Thyroid gland (tissue), 4 donors: ENCODE measurements at places on chromosomes 11 and 22. TPM values are rescaled to one million over a fixed set of nuclear protein-coding genes. Genes with fewer than 3 reads are reported as not detected.

DNA sequence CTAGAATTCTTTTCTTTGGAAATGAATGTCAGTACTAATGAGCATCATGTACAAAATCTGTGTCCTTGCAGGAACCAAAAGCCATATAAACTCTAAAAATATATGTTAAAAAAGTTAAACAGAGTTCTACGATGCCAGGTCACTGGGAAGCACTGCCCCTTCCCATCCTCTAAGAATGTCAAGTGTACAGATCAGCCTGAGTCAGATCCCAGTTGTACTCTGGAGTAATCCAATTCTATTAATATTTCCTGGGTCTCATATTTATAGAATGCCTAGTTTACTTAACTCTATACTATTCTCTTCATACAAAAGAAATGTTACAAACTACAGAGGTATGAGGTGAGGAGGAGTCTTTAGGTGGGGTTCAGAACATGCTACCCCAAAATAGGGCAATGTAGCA lies 460.1 kb downstream of the DLG2 start:
- no peak for DNase-seq
- no peak overlapping the region for H3K4me3 ChIP-seq
- H3K36me3 ChIP-seq = no peaks in the 10 kb centered on the region
- H3K4me1 ChIP-seq = no peaks in the 10 kb centered on the region
- no peaks in the 10 kb centered on the region for H3K27me3 ChIP-seq
- H3K27ac ChIP-seq = no peak overlapping the region

GRCh38 chr11:61626580-61627380 lies 45.9 kb upstream of the SYT7 start:
- H3K27ac ChIP-seq = peak overlapping the region; percentile 66
- peak; percentile 86 for DNase-seq
- H3K27me3 ChIP-seq = no peaks in the 10 kb centered on the region
- H3K4me3 ChIP-seq = no peak overlapping the region

DNA sequence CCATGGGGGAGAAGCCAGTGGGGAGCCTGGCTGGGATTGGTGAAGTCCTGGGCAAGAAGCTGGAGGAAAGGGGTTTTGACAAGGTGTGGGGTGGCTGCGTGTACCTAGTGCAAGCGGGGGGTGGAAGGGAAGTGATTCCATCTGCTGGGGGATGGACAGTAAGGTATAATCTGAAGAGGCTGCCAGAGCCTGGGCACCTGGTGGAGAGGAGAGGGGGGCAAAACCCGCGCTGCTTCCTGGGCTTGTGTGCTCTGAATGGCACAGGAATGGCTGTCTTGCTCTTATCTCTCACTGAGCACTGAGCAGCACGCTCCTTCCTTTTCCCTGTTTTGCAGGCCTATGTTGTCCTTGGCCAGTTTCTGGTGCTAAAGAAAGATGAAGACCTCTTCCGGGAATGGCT lies 988 bp downstream of the BANF1 start:
- H3K4me3 ChIP-seq = no peak overlapping the region
- H3K27me3 ChIP-seq = no peaks in the 10 kb centered on the region
- H3K27ac ChIP-seq = peak overlapping the region; percentile 89

CRYBB3 gene
- total RNA-seq = not detected

AMPD3 gene
- 10.8 TPM for total RNA-seq

SPTBN2 gene
- 1.6 TPM for total RNA-seq

DNA sequence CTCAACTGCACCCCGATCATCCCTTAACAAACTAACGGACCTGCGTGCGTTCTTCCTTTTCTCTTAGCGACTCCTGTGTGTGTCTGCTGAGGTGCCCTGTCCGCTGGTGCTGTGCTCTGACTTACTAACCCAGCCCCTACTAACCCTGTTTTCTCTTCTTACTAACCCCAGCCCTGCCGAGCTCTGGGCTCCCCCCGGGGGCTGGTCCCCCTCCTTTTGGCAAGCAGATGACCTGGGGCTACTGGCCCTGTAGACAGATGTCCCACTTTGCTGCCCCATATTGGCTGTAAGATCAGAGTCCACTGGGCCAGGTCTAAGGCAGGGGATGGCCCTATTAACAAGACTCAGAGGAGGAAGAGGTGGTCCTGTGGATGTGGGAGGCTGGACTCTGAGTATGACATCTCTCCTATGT lies 14.7 kb downstream of the MIAT start:
- no peaks in the 10 kb centered on the region for H3K27me3 ChIP-seq
- no peak for DNase-seq
- H3K36me3 ChIP-seq = no peaks in the 10 kb centered on the region
- peaks cover 19% of the 10 kb centered on the region for H3K4me1 ChIP-seq
- no peak overlapping the region for H3K4me3 ChIP-seq

SAA4 gene
- total RNA-seq = not detected

ART1 gene
- total RNA-seq = not detected

LRRC56 gene
- total RNA-seq = 2.6 TPM

DNA sequence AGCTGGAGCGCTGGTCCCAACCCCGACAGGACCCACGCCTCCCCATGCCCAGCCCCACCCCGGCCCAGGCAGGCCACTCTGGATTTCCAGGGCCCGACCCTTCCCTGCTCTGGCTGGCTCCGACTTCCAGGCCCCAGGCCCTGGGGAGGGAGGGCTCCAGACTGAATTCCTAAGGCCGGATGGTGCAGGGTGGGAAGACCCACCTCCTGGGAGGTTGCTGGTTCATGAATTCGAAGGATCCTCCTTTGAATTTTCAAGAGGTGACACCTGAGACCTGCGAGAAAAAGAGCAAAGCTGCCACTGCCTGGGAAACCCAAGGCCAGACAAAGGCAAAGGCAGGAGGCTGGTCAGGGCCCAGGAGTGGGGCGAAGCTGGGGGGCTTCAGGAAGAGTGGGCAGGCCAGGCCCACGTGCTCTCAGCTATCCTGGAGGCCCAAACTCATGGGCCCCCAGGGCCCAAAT lies 47.0 kb upstream of the LINC01488 start:
- H3K4me1 ChIP-seq = no peaks in the 10 kb centered on the region
- H3K27ac ChIP-seq = no peak overlapping the region
- no peaks in the 10 kb centered on the region for H3K27me3 ChIP-seq
- no peak for DNase-seq
- no peak overlapping the region for H3K4me3 ChIP-seq

DNA sequence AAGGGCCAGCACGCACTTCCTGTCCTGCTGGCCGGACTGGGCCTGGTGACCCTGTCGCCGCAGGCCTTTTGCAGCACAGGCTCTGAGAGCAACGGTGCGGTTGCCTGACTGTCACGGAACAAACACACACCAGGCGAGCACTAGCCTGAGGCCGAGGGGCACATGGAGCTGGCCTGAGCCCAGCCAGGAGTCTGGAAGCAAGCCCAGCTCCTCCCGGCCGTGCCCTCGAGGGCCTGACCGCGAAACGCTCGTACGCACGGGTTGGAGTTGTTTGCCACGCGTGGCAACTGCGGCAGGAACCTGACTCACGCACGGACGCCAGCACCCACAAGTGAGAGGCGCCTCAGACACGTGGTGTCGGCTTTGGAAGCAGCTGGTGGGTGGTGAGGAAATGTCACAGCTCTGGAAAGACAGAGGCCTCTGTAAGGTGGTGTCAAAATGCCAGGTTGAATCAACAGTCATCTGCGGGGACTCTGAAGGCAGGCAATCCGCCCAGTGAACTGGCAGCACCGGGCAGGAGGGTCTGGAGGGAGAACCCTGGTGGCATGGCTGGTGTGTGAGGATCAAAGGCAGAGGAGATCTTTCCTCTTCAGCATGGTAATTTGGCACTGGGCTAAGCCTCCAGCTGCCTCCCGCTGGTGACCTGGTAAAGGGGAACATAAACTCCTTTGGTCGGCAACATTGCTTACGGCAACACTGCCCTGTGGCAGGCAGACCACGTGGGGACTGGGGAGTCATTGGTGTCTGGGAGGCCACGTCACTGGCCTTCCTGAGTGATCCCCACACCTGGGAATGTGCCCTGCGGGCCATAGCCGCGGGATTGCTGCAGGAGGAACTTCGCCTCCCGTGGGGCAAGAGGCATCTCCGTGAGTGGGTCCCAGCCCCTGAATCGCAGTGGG lies 15.3 kb upstream of the IL17REL start:
- H3K27ac ChIP-seq = no peak overlapping the region
- peak; percentile 87 for DNase-seq
- H3K4me3 ChIP-seq = no peak overlapping the region
- H3K36me3 ChIP-seq = no peaks in the 10 kb centered on the region
- H3K27me3 ChIP-seq = no peaks in the 10 kb centered on the region
- H3K4me1 ChIP-seq = peaks cover 9% of the 10 kb centered on the region

FZD4 gene
- 59.9 TPM for total RNA-seq

- H3K36me3 ChIP-seq = no peaks in the 10 kb centered on the region
- H3K4me3 ChIP-seq = no peak overlapping the region
- no peaks in the 10 kb centered on the region for H3K27me3 ChIP-seq
- H3K4me1 ChIP-seq = no peaks in the 10 kb centered on the region
- H3K27ac ChIP-seq = no peak overlapping the region
Observed at GRCh38 chr11:135036488-135037297, 624.7 kb upstream of the B3GAT1 start.

HORMAD2 gene
- total RNA-seq = not detected

OR2AG1 gene
- not detected for total RNA-seq

- no peaks in the 10 kb centered on the region for H3K36me3 ChIP-seq
- no peaks in the 10 kb centered on the region for H3K27me3 ChIP-seq
- no peak overlapping the region for H3K27ac ChIP-seq
- H3K4me1 ChIP-seq = no peaks in the 10 kb centered on the region
- DNase-seq = no peak
Observed at GRCh38 chr11:108975026-108975425, 310.2 kb downstream of the DDX10 start.

- H3K4me1 ChIP-seq = peaks cover 41% of the 10 kb centered on the region
- H3K4me3 ChIP-seq = peak overlapping the region; percentile 69
- DNase-seq = peak; percentile 67
- no peaks in the 10 kb centered on the region for H3K27me3 ChIP-seq
- no peaks in the 10 kb centered on the region for H3K36me3 ChIP-seq
Observed at GRCh38 chr11:93541884-93542810, 1.0 kb downstream of the SMCO4 start.

GRCh38 chr11:108786281-108786990 lies 121.6 kb downstream of the DDX10 start:
- no peaks in the 10 kb centered on the region for H3K27me3 ChIP-seq
- H3K4me1 ChIP-seq = no peaks in the 10 kb centered on the region
- no peaks in the 10 kb centered on the region for H3K36me3 ChIP-seq
- H3K4me3 ChIP-seq = no peak overlapping the region
- no peak for DNase-seq

GRCh38 chr22:39148026-39148726 lies 4.3 kb downstream of the CBX7 start:
- no peak overlapping the region for H3K27ac ChIP-seq
- H3K27me3 ChIP-seq = no peaks in the 10 kb centered on the region
- H3K4me1 ChIP-seq = peaks cover 55% of the 10 kb centered on the region
- H3K36me3 ChIP-seq = no peaks in the 10 kb centered on the region

GRCh38 chr22:39627208-39627607 lies 56.7 kb downstream of the CACNA1I start:
- no peaks in the 10 kb centered on the region for H3K36me3 ChIP-seq
- H3K27ac ChIP-seq = no peak overlapping the region
- H3K4me1 ChIP-seq = no peaks in the 10 kb centered on the region
- H3K4me3 ChIP-seq = no peak overlapping the region
- no peaks in the 10 kb centered on the region for H3K27me3 ChIP-seq

GRCh38 chr22:46666577-46667244 lies 46.5 kb downstream of the GRAMD4 start:
- no peaks in the 10 kb centered on the region for H3K27me3 ChIP-seq
- no peaks in the 10 kb centered on the region for H3K4me1 ChIP-seq
- DNase-seq = no peak
- H3K4me3 ChIP-seq = no peak overlapping the region

ANO9 gene
- total RNA-seq = 6.4 TPM

DNA sequence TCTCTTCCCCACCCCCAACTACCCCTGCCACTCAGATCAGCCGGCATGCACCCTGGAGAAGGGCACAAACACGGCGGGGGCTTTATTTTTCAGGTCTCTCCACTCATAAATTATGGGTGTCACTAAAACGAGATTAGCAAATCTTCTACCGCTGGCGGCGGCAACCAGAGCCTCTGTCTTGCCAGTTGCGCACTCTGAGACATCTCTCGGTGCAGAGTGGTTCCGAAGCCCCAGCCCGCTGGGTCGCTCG lies 125.3 kb upstream of the C11orf58 start:
- DNase-seq = no peak
- no peaks in the 10 kb centered on the region for H3K27me3 ChIP-seq
- H3K36me3 ChIP-seq = no peaks in the 10 kb centered on the region

- H3K36me3 ChIP-seq = no peaks in the 10 kb centered on the region
- no peak overlapping the region for H3K27ac ChIP-seq
- H3K27me3 ChIP-seq = no peaks in the 10 kb centered on the region
- no peak for DNase-seq
Observed at GRCh38 chr11:118841469-118842242, 42.0 kb upstream of the CXCR5 start.

DNA sequence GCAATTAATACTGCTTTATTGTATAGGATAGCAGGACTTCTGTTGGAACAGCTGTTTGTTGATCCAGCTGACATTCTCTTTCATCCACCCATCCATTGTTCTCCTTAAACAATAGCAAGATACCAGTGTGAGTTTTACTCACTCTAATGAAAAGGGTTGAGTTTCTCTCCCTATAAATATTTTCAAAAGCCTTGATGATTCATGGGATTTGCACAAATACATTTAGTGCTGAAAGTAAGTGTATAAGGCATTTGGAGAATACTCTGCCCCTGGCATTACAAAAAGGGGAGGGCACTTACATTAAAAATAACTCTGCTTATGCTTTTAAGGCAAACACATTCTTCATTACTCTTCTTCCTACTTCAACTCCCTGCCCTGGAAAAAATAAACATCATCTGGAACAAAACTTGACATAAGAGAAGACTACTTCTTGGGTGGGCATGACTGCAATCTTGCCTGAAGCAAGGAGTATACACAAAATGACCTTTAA lies 634.9 kb downstream of the METTL15 start:
- H3K36me3 ChIP-seq = no peaks in the 10 kb centered on the region
- no peak overlapping the region for H3K27ac ChIP-seq
- H3K4me1 ChIP-seq = no peaks in the 10 kb centered on the region
- H3K4me3 ChIP-seq = no peak overlapping the region
- DNase-seq = no peak

DNA sequence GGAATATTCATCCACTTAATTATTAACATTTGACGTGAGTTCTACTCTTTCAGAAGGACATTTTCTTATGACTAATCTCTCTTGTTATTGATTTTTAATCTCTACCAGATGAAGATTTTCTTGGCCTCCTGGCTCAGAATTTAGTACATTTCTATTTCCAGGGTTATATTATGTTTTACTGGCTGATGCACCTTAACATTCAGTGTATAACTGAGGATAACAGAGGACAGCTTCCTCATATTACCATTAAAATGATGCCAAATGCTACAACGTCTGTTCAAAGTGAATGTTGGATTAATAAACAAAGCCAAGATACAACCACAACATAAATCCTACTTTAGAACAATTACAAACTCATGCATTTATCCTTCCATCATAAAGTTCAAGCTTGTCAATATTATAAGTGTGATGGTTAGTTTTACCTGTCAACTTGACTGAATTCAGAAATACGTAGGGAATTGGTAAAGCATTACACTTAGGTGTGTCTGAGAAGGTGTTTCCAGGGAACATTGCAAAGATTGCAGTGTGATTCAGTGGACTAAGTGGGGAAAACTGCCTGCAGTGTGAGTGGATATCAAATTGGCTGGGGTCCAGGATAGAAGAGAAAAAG lies 485.2 kb downstream of the LRRC4C start:
- no peak overlapping the region for H3K27ac ChIP-seq
- no peak for DNase-seq
- no peak overlapping the region for H3K4me3 ChIP-seq
- no peaks in the 10 kb centered on the region for H3K36me3 ChIP-seq
- no peaks in the 10 kb centered on the region for H3K4me1 ChIP-seq
- H3K27me3 ChIP-seq = no peaks in the 10 kb centered on the region

TENM4 gene
- 16.8 TPM for total RNA-seq

TMEM9B gene
- total RNA-seq = 148 TPM
